ENCODE measurements at places on chromosomes 5 and 9.

DNA sequence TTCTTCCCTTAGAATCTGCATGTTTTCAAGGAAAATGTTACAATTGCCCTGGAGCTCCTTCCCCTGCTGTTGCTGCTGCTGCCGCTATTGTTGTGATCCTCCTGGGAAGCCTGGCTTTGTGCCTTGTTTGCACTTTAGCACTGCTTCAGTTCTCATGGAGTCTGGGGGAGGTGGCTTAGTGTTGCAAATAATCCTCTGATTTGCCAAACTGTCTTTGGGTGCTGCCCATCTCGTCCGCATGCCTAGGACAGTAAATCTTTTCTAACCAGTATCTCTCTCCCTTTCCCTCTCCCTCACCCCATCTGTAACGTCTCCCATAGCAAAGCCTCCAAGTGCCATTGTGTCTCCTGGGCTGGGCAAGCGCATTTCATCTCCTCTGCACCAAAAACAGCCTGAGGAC, 30.3 kb downstream of the FAM240B start:
- H3K27ac ChIP-seq = no peak overlapping the region
- no peak overlapping the region for H3K4me3 ChIP-seq
- DNase-seq = no peak
- peaks cover 8% of the 10 kb centered on the region for H3K4me1 ChIP-seq
- peaks cover 11% of the 10 kb centered on the region for H3K27me3 ChIP-seq
- no peaks in the 10 kb centered on the region for H3K36me3 ChIP-seq

DNA sequence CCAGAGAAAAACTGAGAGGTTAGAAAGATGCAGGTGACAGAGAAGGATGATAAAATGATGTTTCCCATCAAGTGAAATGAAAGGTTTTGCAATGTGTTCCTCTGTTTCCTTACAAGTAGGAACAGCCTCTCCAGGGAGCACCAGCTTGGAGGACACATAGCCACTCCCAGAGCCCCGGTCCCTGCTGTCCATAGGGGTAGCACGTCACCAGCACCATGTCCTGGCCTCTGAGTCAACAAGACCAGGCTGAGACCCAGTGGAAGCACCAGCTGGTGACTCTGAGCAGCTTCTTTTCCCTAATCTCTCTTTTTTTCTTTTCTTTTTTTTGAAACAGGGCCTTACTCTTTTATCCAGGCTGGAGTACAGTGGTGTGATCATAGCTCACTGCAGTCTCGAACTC, 19.4 kb upstream of the HMCN2 start:
- peaks cover 7% of the 10 kb centered on the region for H3K4me1 ChIP-seq
- no peak overlapping the region for H3K27ac ChIP-seq
- no peaks in the 10 kb centered on the region for H3K36me3 ChIP-seq

DNA sequence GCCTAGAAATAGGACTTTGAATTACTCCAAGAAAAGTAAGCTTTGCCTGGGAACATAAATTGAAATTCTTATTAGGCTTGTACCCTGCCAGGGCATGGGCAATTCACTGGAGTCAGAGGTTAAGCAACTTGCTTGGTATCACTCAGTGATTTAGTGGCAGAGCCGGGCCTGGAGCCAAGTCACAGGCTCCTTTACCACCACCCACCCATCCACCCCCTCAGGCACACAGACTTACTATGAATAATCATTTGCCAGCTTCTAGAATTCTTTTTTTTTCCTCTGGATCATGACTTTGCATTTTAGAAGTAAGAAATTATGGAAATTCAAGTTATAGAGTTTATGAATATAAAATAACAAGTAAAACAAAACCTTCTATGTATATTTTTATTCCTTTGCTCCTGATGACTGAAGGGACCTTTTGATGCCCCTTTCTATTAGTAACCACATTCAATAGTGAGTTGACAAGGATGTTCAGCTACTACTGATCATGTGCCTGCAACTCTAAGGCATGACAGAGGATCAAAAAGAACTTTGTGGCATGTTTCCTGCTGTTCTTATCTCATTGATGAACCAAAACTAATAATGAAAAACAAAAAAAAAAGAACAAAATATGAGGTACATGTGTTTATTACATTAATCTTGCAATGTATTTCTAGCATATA, 614.7 kb downstream of the TLR4 start:
- H3K36me3 ChIP-seq = no peaks in the 10 kb centered on the region
- H3K4me3 ChIP-seq = no peak overlapping the region
- no peak overlapping the region for H3K27ac ChIP-seq

DNA sequence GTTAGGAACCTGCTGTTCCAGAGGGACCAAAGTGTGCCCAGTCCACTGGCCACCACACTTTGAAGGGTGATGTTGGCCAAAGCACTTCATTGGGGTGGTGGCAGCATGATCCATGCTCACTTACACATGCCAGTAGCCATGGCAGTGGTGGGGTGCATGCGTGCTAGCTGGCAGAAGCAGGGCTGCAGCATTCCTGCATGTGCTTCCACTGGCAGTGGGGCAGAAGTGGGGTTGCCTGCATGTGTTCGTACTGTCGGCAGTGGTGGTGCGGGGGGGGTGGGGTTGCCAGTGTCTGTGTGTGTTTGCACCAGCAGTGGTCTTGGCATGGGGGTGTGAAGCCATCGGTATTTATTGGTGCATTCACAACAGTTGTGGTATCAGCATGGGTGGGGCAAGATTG, 260.3 kb upstream of the ANKH start:
- H3K36me3 ChIP-seq = no peaks in the 10 kb centered on the region
- H3K4me1 ChIP-seq = no peaks in the 10 kb centered on the region
- DNase-seq = no peak
- no peaks in the 10 kb centered on the region for H3K27me3 ChIP-seq
- no peak overlapping the region for H3K27ac ChIP-seq
- H3K4me3 ChIP-seq = no peak overlapping the region

- H3K36me3 ChIP-seq = no peaks in the 10 kb centered on the region
- no peak overlapping the region for H3K27ac ChIP-seq
- H3K4me1 ChIP-seq = peaks cover 49% of the 10 kb centered on the region
- peaks cover 26% of the 10 kb centered on the region for H3K27me3 ChIP-seq
These were observed 3.3 kb upstream of the PURA start for GRCh38 chr5:140110646-140110957.
